ENCODE measurements at places on chromosomes 1 and 21. TPM values are rescaled to one million over a fixed set of nuclear protein-coding genes. Genes with fewer than 3 reads are reported as not detected.
A peak's percentile ranks its signal among the peaks of the same experiment; 100 is the strongest.

DLGAP3 gene
- 3.3 TPM for total RNA-seq

TMCC2 gene
- 33.0 TPM for total RNA-seq

DNA sequence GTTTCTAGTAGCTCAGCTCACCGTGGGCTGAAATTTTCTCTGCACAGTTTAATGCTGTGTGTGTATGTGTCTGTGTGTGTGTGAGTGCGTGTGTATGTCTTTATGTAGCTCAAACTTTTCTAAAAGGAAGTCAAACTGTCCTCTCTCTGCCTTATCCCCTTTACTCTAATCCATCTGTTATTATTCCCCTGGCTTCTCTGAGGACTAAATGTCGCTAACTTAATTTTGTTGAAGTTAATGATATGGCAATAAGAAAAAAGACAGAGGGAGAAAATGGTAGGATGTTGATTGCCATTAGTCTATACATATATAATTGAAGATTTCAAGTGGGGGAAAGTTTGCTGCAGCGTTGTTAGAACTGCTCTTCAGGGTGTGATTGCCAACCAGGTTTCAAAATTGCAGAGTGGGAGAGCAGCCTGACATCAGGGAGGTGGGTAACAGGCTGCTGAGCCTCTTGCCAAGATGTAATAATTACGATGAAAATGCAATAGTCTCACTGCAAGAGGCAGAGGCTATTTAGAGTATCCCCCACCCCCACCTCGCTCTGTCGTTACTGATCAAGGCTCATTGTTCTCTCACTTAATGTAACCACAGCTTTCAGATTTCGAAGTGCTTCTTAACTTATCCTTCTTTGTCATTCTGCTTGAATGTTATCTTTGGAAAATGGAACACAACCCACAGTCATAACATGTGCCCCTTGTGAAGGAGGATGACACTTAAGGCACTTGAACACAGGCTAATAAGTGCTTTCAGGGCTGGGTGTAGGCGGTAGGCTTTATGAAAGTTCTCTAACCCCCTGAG is 559.0 kb upstream of the PLXNA2 start:
- no peak for DNase-seq

GRCh38 chr1:159829273-159829634 is 2.6 kb downstream of the SLAMF8 start:
- peak; percentile 36 for DNase-seq

DNA sequence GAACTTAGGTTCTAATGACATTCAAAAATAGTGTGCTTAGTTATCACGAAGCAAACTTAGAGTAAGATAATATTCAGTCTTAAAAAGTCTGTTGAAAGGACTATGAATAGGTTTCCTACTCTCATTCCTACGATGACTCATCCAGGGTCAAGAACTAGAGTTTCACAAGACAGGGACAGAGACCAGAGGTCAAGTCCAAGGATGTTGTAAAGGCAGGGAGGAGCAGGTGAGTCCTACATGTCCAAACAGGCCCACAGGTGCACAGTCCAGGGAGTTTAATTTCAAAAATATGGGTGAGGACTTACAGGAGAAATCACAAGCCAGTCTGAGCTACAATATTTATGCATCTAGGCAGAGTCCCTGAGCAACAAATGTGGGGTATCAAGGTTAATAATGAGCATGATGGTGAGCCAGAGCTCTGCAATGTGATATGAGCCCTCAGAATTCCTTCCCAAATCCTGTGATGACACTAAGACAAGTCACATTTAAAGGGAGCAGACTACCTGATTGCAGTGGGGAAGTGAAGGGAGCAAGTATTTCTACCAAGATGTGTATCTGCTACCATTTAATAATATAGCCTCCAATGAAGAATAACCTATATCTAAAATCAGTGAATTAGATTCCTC is 100.0 kb upstream of the NRIP1 start:
- DNase-seq, result no peak

GRCh38 chr1:172897738-172898137 is 153.0 kb downstream of the TNFSF18 start:
- DNase-seq, result no peak

GRCh38 chr1:199693724-199694123 is 333.8 kb upstream of the NR5A2 start:
- no peak for DNase-seq

GRCh38 chr1:158932171-158932570 is 819 bp downstream of the PYHIN1 start:
- no peak for DNase-seq

ELF3 gene
- total RNA-seq, result under 0.01 TPM

GRCh38 chr1:88399690-88400089 is 284.4 kb upstream of the PKN2 start:
- DNase-seq, result no peak

- peak; percentile 96 for DNase-seq
Observed at GRCh38 chr1:181105134-181106021, 16.9 kb downstream of the IER5 start.

DNA sequence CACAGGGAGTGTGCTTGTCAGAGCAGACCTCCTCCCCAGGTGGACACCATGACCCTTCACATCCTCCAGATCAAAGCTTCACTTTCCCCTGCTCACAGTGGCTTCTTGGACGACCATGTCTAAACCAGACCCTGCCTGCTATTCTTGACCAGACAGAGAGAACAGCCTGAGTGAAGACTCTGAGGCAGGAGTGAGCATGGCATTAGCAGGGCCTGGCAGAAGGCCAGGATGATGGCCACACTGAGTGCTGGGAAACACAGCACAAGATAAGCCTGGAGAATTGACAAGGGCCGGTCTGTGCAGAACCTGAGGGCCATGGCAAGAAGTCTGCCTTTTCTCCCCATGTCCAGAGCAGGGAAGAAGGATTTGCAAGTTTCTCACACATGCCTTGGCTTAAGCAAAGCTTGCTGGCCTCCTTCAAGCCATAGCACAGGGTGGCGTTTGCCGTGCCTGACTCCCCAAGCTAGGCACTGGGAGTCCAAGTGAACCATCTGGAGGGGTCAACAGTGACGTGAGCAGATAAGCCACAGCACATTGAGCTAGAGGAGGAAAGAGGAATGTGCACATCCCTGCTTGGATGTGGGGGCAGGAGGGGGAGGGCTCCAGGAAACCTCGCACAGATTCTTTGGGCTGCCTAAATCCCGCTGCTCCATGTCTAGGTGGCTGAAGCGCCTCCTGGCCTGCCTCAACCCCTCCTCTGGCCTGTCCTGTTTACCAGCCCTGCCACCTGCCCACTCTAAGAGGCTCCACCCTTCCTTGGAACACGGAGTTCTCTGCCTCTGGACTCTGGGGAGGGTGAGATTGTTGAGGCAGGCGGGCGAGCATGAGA is 87.1 kb downstream of the CD58 start:
- no peak for DNase-seq

DNA sequence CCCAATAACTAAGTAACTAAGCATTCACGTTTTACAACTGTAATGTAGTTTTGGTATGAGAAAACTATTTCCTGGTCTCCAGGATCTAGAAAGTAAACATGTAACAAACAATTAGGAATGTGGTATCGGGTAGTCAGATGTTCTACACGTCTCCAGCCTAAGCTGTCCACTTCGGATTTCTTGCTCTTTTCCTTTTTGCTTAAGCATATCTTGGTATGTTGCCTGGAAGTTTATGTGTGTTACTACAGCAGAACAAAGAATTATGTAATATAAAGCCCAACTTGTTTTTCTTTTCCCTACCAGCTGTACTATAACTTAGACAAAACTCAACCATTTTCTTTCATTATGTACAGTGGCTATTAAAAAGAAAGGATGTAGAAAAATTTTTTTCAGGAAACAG is 20.4 kb upstream of the WARS2 start:
- no peak for DNase-seq

GON4L gene
- total RNA-seq, result 42.8 TPM

ARHGAP29 gene
- 12.2 TPM for total RNA-seq

CNIH3 gene
- 44.0 TPM for total RNA-seq

GRCh38 chr21:38221594-38221993 is 35.2 kb upstream of the KCNJ15 start:
- DNase-seq, result no peak

GRCh38 chr21:42784276-42784675 is 95.1 kb downstream of the WDR4 start:
- no peak for DNase-seq

GBP3 gene
- 0.82 TPM for total RNA-seq

DDR2 gene
- 4.1 TPM for total RNA-seq

DNA sequence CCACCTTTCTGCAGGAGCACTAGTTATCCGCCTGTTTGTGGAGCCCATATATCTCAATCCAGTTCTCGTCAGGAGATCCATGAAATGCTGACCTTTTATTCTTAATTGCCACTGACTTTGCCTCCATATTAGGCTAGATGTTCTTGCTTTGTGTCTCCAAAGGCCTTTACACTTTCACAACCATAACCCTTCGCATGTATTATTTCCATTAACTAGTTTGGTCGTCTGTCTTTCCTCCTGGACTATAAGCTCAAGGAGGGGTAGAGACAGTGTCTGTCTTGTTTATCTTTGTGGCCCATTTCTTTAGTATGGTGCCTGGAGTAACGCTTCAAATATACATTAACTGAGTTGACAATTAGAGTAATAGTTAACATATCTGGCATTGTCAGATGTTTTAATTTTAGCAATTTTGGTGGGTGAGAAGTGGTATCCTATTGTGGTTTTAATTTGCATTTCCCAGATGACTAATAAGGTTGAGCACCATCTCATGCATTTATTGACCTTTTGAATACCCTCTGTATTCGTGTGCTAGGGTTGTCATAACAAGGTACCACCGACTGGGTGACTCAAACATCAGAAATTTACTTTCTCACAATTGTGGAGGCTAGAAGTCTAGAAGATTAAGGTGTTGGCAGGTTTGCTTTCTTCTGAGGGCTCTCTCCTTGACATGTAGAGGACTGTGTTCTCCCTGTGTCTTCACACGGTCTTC is 21.7 kb upstream of the IL12RB2 start:
- DNase-seq, result no peak

DNA sequence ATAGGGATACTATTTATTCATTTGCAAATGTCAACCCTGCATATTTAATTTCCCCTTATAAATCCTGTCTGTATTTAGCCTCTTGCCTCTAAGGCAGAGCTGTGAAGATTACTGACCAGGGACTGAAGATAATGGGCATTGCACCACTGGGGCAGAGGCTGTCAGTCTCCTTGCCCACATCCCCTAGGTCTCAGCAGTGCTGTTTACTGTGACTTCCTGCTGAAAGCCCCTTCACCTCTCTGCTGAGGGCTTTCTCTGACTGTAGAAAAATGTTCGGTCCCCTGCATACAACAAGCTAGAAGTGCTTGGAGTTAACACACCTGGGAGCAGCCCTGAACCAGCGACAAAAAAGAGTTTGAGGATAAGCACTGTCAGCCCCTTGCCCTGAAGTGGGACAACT is 28.8 kb downstream of the SLC5A9 start:
- DNase-seq, result no peak

GRCh38 chr1:111735321-111735720 is 3.9 kb downstream of the INKA2 start:
- DNase-seq, result no peak

PRKCZ gene
- total RNA-seq, result 58.7 TPM

COP1 gene
- 146 TPM for total RNA-seq

GRCh38 chr1:64928325-64928724 is 38.0 kb downstream of the JAK1 start:
- no peak for DNase-seq

GRCh38 chr1:238753252-238753651 is 633.1 kb upstream of the CHRM3 start:
- no peak for DNase-seq

DNA sequence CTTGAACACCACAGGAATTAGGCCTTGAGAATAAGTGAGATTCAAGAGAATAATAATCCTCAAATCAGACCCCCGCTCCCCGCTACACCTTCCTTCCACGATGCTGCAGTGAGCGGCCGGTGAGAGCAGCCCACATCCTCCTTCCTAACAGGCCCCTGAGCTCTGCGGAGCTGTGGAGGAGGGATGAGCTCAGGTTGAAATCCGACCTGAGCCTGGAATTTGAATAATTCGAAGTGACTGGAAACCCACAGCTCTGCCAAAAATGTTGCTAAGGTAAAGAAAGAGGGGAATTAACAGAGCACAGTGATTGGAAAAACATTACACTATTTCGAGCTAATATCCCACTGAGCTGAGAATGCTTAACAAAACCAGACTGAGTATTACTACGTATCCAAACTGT is 90.0 kb downstream of the URB2 start:
- no peak for DNase-seq

- no peak for DNase-seq
Observed at GRCh38 chr1:242242983-242243382, 244.1 kb upstream of the MAP1LC3C start.

GPR3 gene
- 0.41 TPM for total RNA-seq

GRCh38 chr1:150560576-150561253 is 11.5 kb downstream of the ADAMTSL4 start:
- peak; percentile 70 for DNase-seq

DNA sequence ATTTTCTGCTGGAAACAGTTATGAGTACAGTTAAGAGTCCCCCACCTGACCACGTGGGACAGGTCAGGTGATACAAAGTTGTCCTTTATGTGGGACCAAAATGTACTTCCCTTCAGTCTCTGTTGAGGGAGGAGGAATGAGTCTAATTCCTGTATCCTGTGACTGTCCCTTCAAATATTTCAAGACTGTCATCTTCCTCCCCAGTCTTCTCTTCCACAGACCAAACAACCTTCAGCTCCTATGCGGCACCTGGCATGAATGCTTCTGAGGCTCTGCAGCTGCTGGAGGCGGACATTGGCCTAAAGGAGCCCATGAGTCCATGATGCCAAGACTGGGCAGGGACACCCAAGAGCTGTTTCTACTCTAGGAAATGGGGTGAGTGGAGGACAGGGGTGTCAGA is 72.1 kb upstream of the SIM2 start:
- no peak for DNase-seq

FCRL6 gene
- not detected for total RNA-seq

DNA sequence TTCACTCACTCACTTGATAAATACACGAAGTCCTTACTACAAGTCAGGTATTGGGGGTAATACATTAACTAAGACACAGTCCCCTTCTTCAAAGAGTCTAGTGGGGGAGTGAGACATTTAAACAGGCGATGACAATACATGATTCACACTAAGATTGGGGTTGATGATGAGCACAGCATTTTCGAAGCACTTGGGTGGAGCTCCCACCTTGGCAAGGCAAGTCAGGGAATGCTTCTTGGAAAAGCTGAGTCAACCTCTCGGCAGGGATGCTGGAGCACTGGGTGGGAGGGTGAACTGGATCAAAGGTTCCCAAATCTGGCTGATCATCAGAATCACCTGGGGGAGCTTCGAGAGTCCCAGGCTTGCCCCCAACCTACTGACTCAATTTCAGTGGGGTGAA is 57.9 kb upstream of the ENAH start:
- no peak for DNase-seq

DNA sequence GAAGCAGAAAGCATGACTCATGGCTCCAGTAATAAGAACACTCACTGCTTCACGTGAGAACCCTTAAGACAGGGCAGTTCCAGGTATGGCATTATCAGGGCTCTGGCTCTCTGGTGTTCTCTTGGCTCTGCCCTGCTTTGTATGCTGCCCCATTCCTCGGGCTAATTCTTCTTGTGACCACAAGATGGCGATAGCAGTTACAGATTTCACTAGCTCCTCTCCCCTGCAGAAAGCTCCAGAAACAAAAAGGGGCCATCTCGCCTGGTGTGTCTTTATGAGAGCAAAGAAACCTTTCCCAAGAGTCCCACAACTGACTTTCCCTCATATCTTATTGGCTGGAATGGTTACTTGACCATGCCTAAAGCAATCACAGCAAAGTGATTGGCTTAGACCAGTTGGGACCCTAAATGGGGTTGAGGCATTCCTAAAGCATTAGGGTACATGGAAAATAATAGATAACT is 60.1 kb downstream of the F3 start:
- peak; percentile 38 for DNase-seq

GRCh38 chr1:60596791-60597750 is 485.3 kb upstream of the NFIA start:
- no peak for DNase-seq

Measured in frontal cortex (tissue), 4 donors.